NCI-H510A (cell line): ENCODE measurements at places on chromosomes 16 and 17.
A peak's percentile ranks its signal among the peaks of the same experiment; 100 is the strongest.

DNA sequence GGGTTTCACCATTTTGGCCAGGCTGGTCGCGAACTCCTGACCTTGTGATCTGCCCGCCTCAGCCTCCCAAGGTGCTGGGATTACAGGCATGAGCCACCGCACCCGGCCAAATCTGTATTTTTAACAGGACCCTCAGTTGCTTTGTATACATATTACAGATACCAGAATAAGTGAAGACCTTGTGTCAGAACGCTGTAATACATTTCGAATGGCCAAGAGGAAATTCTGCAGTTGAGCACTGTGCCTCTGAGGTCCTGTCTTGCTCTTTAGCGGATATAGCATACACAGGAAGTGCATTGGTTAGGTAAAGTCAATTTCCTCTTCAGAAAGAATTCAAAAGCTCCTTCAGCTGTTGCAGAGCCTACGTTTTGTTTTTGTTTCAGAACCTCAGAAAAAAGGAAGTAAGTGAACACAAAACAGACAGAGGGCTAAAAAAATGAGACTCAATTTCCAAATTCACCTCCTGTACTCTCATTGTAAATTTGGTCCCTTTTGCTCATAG is 15.7 kb downstream of the CRLF3 start:
- DNase-seq, result no peak

- no peak for DNase-seq
These were observed 55.7 kb downstream of the IRX5 start for GRCh38 chr16:54986409-54986808.

GRCh38 chr16:52647588-52647987 is 100.6 kb upstream of the TOX3 start:
- no peak for DNase-seq

- DNase-seq, result no peak
These were observed 17.2 kb downstream of the NKD1 start for GRCh38 chr16:50565428-50565827.

DNA sequence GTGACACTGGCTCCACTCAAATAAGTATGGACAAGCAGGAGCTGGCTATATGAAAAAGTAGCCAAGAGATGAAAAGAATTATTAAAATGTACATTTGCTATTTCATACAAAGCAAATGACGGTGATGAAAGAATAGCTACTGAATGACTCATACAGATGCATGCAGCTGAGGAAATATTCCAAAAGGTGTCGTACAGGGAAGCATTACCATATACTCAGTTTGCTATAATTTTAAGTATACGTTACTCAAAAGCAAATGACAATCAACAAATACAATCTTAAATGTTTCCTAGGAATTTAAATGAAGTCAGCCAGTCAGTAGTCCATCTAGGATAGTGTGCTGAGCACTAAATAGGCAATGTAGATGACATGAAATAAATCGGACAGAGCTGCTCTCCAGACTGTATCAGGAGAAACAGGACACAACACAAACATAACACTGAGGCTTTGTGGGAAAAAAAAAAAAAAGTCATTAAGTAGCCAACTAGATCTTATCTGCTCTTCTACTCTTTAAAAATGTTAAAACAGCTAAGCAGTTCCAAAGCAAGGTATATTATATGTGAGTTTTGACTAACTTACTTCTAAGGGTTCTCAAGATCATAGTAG is 65.0 kb downstream of the NCOR1 start:
- DNase-seq, result no peak

DNA sequence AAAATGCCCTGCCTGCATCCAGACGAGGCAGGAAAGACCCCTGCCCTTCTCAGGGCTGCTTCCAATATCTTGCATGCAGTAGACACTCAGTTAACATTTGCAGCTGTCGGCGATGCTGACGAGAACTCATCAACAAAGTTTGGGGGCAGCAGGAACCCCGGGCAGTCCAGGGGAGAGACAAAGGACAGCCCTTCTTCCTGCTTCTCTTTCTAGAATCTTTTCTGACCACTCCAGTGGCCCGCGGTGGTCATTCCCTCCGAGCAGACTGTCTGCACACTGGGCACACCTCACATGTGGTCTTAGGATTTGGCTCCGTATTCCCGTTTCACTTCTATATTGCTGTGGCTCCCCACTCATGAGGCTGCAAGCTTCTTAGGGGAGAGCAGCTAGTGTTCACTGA is 31.0 kb upstream of the MFSD6L start:
- no peak for DNase-seq

GRCh38 chr16:57859331-57859730 is 57.0 kb upstream of the KIFC3 start:
- no peak for DNase-seq

DNA sequence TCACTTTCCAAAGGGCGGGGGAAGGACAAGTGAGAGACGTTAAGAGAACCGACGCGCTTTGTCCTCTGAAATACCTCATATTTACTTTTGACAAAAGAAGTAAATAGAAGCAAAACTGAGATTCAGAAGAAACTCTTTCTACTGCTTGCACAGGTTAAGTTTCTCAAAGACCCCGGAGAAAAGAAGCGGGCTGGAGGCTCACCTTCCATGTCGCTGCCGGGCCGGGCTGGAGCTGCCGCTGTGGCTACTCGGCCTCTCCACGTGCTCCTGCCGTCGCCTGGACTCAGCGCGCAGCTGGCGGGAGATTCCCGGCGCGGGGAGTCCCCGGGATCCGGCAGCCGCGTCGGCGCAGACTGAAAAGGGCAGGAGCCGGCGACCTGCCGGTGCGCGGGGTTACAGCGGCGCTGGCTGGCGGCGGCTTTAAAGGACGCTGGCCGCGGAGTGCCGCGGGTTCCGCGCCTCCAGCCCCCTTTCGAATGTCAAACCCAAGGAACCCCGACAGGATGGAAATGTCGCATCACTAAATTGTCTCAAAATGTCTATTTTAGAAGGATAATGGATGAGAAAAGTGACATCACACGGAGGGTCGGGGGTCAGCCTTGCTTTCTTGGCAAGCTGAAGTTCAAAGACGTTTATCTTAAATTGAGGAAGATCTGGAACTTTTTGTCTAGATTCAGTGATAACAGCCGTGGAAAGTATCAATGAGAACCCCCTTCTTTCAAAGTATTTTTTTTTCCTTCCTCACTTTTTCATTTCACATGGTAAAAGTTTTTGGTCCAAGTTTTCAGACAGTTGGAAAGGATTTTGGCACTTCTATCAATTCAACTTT is at the start of gene IKZF3:
Gene IKZF3, minus strand, starts transcription at position 395 of the 829 bp plus-strand sequence. Its CDS starts 186 bp downstream, at position 209.
- DNase-seq, result peak; percentile 63

GRCh38 chr17:60604686-60605334 is 4.8 kb downstream of the PPM1D start:
- no peak for DNase-seq

- no peak for DNase-seq
These were observed 8.5 kb downstream of the CHTF8 start for GRCh38 chr16:69123910-69124309.

DNA sequence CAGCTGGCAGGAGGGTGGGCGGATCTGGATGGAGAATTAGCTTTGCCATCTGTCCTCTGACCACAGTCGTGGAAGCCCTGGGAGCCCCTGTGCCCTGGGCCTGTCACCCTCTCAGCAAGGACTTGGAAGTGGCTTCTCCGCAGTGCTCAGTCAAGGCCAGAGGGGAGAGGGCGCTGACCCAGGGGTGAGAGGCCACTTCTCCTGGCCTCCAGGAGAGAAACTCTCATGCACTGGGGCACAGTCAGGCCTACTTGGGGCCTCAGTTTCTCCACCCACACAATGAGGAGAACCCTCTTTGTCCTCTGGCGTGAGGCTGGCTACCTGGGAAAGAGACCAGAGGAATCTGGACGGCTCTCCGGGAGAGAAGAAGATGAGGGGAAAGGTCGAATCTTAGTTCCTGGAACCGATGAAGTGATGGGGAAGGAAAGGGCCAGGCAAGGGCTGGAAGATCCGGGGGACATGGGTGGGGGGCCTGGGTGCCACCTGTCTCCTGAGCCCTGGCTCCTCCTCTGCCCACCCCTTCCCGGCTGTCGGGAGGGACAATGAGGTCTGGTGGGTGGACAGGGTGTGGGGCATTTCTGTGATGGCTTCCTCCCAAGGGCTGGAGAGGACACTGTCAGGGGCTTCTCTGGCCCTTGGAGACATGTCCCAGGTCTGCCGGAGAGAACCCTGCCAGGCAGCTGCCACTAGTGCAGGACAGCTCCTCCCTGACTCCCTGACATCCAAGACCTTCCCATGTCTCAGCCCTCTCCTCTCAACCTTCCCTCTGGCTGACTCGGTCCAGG is 9.0 kb upstream of the ARHGAP27 start:
- no peak for DNase-seq

DNA sequence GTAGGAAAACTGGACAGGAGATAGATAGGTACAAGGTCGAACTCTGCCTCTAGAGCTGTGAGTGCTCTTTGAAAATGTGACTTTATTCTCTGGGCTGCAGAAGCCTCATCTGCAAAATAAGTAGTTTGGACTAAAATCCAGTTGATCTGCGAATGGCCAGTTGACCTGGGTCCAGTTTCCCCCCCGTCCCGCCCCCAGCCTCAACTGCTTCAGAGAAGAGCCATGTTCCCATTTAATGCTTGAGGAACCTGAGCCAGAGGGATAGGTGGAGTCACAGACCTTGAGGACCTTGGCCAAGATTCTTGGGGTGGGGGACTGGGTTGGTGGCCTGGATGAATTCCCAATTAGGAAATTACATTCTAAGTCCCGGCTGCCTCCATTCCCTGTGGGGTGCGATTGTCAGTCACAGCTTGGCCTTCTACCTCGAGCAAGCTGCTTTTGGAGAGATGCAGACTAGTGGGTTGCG is 14.1 kb downstream of the TBX2 start:
- DNase-seq, result no peak

DNA sequence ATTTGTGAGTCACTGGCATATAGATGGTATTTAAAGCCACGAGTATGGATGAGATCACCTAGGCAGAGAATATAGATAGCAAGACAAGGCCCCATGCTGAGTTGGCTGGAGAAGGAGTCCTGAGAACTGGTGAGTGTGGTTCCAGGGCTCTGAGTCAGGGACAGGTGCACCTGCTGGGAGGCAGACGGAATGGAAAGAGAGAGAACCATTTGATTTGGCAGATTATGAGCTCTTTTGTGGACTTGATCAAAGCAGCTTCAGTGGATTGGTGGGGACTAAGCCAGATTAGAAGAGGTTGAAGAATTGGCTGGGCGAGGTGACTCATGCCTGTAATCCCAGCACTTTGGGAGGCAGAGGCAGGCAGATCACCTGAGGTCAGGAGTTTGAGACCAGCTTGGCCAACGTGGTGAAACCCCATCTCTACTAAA is 4.3 kb upstream of the C16orf92 start:
- DNase-seq, result no peak

DNA sequence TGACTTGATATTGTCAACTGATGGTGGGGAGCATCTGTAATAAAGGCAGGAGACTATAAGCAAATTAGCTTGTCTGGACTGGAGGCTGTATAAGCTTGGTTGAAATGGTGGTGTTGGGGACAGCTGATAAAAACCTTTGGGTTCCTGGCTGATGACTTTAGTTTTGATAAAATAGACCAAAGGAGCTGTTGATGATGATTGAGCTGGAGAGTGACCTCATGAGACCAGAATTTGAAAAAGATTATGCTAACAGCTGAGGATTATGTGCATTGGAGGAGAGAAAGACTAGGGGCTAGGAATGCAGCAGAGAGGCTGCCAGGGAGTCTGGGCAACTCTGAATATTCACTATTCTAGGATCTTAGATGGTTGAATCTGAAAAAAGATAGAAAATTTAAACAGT is 8.7 kb upstream of the CDC27 start:
- DNase-seq, result no peak

DNA sequence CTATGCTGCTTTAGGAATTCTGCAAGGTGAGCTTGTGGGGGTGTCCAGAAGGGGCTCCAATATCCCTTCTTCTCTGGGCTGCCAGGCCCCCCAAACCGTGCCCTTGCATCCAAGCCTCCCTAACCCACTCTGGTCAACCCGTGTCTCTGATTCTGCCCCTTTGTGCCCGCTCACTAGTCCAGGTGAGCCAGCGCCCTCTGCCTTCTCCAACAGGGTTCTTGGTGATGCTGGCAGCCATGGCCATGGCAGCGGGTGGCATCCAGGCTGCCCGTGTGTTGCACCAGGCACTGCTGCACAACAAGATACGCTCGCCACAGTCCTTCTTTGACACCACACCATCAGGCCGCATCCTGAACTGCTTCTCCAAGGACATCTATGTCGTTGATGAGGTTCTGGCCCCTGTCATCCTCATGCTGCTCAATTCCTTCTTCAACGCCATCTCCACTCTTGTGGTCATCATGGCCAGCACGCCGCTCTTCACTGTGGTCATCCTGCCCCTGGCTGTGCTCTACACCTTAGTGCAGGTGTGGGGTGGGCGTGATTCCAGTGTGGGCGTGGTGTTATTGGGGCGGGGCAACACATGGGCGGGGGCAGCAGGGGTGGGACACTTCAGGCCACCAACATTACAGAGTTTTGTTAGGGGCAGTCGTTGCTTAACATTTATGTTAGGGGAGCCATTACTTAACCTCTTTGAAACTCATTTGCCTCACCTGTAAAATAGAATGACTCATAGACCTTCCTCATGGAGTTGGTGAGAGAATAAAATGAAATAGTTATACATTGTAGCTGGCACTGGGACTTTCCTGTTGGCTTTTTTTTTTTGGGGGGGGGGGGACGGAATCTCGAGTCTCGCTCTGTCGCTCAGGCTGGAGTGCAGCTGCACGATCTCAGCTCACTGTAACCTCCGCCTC is 31.4 kb downstream of the ANKRD40 start:
- DNase-seq, result no peak

- DNase-seq, result no peak
These were observed 191.1 kb upstream of the TBX2 start for GRCh38 chr17:61208301-61209105.

- no peak for DNase-seq
These were observed 13.1 kb upstream of the DUSP14 start for GRCh38 chr17:37476431-37477120.

- no peak for DNase-seq
These were observed 128.5 kb upstream of the HS3ST2 start for GRCh38 chr16:22685459-22685830.

GRCh38 chr16:87216841-87217275 is 100.3 kb downstream of the C16orf95 start:
- DNase-seq, result no peak

- DNase-seq, result no peak
These were observed 31.3 kb upstream of the TOX3 start for GRCh38 chr16:52578007-52578828.

DNA sequence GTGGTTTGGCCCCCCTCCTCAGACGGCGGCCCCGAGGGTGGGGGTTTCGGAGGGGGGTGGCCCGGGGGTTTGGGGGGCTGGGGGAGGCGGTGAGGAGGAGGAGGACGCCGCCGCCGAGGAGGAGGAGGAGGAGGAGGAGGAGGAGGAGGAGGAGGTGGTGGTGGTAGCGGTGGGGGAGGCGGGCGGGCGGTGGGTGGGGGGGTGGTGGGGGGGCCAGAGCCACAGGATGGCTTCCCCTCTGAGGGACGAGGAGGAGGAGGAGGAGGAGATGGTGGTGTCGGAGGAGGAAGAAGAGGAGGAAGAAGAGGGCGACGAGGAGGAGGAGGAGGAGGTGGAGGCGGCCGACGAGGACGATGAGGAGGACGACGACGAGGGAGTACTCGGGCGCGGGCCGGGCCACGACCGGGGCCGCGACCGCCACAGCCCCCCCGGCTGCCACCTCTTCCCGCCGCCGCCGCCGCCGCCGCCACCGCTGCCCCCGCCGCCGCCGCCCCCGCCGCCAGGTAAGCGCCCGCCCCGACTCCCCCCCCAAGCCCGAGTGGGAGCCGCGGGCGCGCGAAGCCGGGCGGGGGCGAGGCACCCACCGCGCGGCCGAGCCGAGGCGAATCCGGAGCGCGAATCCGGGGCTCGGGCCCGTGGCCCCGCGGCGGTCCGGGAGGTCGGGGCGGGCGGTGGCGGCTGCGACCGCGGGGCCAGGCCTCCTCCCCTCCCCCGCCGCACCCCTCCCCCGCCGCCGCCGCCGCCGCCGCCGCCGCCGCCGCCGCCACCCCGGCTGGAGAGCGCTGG is 3.8 kb upstream of the CHD3 start:
- no peak for DNase-seq
